ENCODE measurements at places on chromosomes 13 and 19.

DNA sequence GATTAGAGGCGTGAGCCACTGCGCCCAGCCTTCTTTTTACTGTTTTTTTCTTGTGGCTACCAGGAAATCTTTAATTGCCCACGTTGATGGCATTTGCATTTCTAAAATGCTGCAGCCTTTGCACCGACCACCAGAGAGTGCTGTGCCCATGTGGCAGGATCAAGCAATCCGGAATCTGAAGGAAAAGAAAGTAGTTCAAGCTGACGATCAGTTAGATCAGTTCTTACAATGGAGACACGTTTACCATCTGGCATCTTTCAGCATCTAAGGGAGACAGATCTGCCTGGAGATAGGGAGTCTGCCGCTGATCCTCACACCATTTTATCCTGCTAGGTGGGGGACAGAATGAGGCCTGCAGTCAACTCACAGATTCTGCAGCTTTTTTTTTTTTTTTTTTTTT, 19.9 kb downstream of the TINCR start:
- DNase-seq, result no peak

DNA sequence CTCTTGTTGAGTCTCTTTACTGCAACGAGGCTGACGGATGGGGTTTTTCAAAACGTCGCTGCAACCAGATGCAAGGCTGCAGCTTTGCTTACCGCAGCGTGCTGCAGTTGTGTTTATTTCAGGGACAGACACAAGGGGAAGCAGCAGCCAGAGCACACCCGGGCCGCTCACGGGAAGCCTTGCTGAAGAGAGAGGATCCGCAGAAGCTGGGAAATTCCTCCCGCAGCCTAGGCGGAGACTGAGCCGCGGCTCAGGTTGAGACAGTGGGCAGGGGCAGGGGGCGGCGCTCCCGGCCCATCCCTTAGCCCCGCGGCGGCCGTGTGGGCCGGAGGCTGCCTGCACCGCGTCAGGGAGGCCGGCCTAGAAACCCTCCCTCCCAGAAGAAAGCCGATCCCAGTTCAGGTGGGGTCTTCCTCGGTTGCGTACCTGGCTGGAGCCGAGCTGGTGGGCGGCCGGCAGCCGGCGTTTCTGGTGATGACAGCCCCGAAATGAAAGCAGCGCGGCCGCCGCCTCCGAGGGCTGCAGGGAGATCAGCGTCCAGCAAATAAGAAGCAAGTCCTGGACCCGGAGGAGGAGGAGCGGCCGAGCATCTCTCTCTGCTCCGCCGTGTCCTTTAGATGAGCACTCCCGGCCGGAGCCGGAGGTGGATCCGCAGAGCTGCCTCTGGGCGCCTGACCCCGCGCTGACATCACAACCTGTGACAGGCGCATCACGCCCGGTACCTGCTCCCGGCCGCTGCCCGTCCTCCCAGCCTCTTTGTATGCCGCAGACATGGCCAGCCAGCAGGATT, at the start of gene FRY:
TSS of gene FRY (plus strand) at position 750 of the 790 bp plus-strand sequence. CDS start at position 772, 22 bp downstream.
- peak; percentile 71 for DNase-seq

GRCh38 chr13:103066781-103067345, 646 bp upstream of the SLC10A2 start:
- no peak for DNase-seq

DNA sequence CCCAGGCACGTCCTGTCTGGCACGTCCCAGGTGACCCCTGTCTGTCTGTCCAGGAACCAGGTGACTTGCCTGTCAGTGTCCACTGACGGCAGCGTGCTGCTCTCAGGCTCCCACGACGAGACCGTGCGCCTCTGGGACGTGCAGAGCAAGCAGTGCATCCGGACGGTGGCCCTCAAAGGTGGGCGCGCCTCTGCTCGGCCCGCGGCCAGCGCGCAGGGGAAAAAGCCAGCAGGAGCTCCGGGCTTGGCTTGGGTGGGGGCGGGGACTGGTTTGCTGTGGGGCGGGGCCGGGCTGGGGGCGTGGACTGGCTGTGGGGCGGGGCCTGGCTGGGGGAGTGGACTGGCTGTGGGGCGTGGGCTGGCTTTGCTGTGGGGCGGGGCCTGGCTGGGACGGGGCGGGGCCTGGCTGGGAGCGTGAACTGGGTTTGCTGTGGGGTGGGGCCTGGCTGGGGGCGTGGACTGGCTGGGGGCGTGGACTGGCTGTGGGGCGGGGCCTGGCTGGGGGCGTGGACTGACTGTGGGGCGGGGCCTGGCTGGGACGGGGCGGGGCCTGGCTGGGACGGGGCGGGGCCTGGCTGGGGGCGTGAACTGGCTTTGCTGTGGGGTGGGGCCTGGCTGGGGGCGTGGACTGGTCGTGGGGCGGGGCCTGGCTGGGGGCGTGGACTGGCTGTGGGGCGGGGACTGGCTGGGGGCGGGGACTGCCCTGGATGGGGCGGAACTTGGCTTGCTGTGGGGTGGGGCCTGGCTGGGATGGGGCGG, 7.2 kb downstream of the WDR18 start:
- DNase-seq, result no peak

GRCh38 chr19:8357007-8357521, 6.9 kb upstream of the ANGPTL4 start:
- DNase-seq, result no peak

- no peak for DNase-seq
These were observed 35.0 kb upstream of the KLF2 start for GRCh38 chr19:16289594-16289993.

DNA sequence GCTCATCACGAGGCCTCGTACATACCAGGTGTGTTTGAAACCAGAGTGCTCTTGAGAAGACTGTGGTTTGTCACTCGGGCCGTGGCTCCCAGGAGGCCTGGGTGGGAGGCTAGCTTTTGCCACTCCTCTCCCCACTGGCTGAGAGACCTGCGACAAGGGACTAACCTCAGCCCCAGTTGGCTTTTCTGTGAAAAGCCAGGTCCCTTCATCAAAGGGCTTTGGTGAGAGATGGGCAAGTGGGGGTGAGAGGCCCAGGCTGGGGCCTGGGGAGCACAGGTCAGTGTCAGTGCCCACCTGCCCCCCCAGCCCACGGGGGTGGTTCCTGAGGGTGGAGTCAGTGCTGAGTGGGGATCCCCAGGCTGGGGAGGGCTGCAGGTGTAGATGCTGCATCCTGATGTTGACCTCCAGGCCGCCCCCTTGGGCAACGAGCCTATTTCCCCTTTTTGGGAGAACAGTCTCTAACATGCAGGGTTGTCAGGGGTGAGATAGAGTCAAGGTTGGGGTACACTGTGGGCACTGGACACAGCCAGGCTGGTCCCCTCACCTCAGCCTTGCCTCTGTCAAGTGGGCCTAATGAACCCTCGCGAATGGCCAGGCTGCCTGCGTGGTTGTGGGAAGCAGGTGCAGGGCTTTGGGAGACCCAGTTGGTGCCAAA, 661 bp downstream of the KCNJ14 start:
- DNase-seq, result peak; percentile 21

DNA sequence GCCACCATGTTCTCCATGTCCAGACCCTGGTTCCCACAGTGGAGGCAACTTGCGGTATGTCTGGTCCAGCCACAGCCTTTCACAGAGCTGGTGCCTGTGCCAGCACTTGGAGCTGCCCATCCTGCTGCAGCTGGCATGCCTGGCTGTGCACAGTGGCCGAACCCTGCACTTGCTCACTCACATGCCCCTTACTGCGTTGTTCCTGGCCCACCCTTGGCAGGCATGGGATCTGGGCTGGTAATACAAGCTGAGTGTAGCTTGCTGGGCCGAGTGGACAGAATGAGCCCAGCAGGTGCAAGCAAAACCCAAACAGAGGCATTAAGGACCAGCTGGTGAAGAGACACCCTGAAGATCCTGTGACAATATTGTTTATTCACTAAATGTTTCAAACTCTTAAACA, 583.9 kb upstream of the SLITRK6 start:
- no peak for DNase-seq

- DNase-seq, result no peak
These were observed 257.8 kb upstream of the IPO5 start for GRCh38 chr13:97695684-97696083.

GRCh38 chr19:55392820-55393761, 7.4 kb downstream of the RPL28 start:
- no peak for DNase-seq

DNA sequence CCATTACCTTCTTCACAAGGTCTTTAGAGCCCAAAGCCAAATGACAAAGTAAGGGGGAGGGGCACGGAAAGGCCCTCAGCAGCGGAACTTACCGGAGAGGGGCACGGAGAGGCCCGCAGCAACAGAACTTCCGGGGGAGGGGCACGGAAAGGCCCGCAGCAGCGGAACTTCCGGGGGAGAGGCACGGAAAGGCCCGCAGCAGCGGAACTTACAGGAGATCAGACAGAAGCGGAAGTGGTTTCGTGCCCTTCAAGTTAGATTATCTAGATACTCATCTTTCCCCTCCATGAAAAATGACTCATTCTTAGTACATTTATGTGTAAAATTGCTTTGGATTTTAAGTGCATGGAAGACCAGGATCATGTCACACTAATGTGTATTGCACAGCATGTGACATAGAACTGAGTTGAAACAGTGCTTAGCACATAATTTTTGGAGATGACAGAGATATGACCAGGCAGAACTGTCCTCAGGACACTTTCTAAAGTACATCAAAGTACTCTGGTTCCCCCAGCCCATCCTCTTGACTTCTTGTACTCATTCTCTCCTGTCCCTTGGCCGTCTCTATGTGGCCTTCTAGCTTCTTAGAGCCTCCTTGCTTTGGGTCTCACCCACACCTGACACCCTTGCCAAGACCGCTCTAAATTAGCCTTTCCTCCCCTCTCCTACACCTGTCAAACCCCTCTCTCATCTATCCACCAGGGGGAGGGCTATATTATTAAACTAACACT, 25.7 kb upstream of the TPTE2 start:
- DNase-seq, result peak; percentile 74

DNA sequence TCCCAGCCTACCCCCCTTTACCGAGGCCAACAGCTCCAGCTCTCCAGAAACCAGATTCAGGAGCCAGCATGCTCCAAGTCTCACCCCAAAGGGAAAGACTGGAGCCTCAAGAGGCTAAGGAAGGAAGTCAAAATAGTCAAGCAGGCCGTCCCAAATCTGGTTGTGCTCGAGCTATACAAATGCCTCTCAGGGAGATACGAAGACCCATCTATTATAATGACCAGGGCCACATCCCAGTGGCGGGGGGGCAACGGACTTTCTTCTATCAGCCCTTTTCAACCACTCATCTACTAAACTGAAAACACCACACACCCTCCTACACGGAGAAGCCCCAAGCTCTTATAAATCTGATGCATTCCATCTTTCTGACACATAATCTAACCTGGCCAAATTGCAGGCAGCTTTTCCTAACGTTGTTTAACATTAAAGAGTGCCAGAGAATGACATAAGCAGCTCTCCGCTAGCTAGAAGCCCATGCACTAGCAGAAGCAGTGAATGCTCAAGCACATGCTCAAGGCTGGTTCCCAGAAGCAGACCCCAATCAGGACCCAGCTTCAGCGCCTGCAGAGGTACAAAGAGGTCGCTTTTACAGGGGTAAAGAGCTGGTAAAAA, 104.6 kb upstream of the ZNF98 start:
- DNase-seq, result no peak

DNA sequence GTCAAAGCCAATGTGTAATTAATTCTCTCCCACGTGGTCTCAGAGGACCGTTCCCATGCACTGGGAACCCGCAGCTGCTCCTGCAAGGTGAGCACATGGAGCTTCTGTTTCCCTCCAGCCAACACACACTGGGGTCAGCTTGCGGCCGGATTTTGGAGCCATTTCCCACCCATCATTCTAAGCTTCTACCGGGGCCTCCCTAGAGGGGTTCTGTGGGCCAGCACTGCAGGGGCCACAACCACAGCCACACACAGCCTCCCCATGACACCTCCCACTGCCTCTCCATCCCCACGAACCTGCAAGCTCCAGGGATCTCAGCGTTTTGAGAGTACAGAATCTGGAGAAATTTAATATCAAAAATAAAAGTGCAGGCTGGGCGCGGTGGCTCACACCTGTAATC, 120.7 kb upstream of the SOX1 start:
- no peak for DNase-seq

- no peak for DNase-seq
These were observed 64.0 kb downstream of the RXFP2 start for GRCh38 chr13:31803311-31803710.

DNA sequence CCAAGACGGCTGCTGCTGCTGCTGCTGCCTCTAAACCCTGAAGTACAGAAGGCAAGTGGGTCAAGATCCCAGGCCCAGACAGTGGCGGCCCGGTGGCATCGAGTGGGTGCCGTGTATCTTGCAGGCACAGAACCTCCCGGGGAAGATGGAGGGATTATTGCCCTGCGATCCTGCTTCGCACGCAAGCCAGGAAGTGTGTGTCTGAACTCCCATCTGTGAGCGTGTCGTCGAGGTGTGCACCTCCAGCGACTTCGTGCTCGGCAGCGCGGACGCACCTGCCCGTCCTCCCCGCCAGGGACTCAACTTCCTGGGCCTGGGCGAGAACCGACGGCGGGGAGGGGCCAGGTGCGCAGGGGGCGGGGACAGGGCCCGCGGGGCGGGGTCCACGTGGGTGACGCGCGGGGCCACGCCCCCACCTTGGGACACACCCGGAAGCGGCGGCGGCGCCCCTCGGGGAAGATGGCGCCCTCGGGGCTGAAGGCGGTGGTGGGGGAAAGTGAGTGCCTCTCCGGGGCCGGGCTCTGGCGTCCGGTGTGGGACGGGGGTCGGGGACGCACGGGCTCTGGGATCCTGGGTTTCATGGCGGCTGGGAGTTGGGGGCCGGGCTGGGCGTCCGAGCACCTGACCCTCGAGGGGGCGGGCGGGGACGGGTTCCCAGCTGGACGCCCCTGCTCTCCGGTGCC, at the start of gene STXBP2:
TSS of gene STXBP2 (plus strand) at position 420 of the 683 bp plus-strand sequence. CDS start at position 460, 40 bp downstream.
- peak; percentile 93 for DNase-seq

- no peak for DNase-seq
These were observed 91.7 kb downstream of the HSPH1 start for GRCh38 chr13:31069808-31070534.

DNA sequence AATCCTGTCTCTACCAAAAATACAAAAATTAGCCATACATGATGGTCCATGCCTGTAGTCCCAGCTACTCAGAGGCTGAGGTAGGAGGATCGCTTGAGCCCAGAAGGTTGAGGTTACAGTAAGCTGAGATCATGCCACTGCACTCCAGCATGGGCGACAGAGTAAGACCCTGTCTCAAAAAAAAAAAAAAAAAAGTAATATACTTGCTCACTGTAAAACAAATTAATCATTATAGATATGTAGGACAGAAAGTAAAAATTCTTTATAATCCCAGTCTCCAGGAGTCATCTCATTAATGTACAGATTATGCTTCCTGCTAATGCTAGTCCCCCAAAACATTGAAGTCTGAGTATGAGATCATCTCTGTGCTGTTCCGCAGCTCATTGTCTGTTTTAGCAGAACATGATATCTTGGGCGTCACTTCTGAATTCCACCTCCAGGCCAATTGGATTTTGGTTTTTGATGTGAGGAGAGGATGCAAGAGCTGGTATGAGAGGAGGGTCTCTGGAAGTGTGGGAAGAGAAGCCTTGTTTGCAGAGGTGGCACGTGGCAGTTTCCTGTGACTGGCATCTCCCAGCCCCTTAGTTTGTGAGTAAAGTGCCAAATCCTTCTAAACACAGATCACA, 75.4 kb upstream of the NPAS1 start:
- no peak for DNase-seq

GRCh38 chr13:108959234-108959633, 329.8 kb downstream of the MYO16 start:
- no peak for DNase-seq
